Fibroblast of villous mesenchyme (primary cell): ENCODE measurements at places on chromosomes 12 and 14.

DNA sequence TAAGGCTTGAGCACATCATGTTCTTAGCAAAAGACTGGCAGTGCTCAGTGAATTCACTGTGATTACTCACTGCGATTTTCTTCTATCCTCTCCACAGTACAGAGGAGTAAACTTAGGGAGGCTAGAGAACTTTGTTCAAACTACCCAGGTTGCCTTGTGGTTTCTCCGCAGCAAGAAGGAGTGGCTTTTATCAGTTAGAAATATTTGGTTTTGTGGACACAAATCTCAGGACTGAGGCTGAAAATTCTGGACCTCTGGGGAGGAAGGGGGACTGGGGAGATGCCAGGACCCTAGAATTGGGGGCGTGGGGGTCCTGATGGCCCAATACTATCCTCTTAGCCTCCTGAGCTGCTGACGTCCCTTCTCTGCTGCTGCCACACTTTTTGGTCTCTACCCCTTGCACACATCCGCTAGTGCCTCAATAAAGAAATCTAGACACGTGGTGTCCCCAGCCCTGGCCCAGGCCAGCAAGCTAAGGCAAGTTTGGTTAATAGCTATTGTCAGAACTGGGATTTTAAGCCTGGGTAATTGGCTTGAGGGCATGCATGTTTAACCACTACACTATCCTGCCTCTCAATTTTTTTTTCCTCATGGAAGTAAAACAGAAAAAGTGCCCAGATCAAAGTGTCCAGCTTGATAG is 842 bp downstream of the OAS2 start:
- DNase-seq: no peak

GRCh38 chr12:103369929-103370328 is 125.8 kb downstream of the C12orf42 start:
- DNase-seq: no peak

DNA sequence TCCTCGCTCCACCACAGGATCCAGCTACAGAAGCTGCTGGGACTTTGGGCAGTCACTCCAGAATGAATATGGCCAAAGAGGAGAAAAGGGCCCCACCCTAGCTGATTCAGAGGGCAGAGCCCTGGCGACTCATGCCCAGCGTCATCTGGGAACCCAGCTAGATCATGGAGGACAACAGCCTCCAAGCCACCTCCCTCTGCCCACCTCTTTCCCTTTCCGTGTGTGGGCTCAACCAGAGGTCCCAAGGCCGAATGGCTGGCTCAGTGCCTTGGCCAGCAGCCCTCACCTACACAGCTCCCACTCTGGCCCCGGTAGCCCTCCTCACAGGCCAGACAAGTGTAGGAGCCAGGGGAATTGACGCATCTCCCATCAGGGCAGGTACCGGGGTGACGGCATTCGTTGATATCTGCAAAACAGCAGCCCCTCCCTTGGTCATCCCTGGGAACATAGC is 17.4 kb downstream of the ISCA2 start:
- DNase-seq: peak; percentile 36

GRCh38 chr12:116528065-116528464 is 31.1 kb upstream of the MAP1LC3B2 start:
- peak; percentile 33 for DNase-seq
